ENCODE measurements at places on chromosomes 3 and 15.

- no peak for DNase-seq
Observed at GRCh38 chr3:157373783-157374182, 62.9 kb upstream of the PTX3 start.

- no peak for DNase-seq
Observed at GRCh38 chr3:146948186-146948585, 343.0 kb upstream of the PLSCR5 start.

GRCh38 chr15:65940618-65940909, 71.3 kb downstream of the RAB11A start:
- DNase-seq, result no peak

GRCh38 chr3:115187149-115187757, 40.2 kb upstream of the ZBTB20 start:
- DNase-seq, result no peak

- DNase-seq, result no peak
Observed at GRCh38 chr15:55552926-55553325, 35.2 kb downstream of the PYGO1 start.

DNA sequence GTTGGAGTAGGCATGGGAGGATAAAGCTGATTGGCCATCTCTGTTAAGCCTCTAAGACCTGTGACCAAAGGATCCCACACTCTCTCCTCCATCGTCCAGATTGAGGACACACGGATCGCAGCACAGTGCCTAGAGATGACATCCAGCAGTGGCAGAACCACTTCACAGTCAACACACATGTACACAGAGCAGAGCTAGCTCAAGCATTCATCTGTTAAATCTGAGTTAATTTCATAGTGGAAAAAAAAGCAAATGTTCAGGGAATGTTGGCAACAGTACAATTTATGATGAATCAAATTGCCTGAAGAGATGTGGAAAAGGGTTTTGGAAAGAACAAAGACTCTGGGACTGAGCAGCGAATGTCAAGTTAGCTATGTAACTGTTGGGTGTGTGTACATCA, 108.1 kb upstream of the PLAAT1 start:
- DNase-seq, result no peak

DNA sequence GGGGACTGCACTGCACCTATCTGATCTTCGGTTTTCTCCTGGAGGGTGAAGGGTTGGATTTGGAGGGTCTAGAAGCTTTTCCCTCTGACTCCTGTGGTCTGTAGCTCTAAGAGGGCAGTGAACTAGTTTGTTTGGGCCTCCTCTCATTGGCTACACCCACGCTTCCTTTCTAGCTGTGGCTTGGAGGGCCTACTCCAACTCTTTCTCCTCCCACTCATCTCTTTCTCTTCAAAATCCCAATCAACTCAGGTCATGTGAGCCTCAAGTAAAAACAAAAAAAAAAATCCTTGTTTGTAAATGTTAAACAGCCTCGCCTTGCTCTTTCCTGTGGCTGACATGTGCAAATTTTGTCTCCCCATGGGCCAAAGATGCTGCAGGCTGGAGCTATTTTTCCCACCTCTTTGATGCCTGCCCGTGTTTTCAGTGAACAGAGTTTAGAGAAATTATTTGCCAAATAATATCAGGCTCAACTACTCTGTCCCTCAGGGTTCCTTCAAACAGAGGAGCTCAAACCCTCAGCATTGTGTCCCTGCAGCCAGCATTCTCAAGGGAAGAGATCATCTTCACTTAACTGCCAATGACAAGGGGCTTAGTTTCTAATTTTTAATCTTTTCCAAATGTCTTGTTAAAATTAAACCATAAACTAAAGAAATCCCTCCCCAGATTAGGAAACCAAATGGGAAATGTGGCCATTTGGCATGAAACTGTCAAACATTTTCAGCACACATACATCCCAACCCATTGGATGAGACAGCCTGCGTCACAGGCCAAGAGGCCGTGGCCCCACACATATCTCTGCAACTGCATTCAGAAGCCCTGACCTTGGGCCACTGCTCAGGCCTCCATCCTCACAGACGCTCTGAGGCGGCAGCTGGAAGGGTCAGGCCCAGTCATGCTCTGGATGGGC, 114.8 kb upstream of the THBS1 start:
- DNase-seq, result no peak

GRCh38 chr3:189027626-189028155, 144.1 kb upstream of the TPRG1 start:
- DNase-seq, result no peak

DNA sequence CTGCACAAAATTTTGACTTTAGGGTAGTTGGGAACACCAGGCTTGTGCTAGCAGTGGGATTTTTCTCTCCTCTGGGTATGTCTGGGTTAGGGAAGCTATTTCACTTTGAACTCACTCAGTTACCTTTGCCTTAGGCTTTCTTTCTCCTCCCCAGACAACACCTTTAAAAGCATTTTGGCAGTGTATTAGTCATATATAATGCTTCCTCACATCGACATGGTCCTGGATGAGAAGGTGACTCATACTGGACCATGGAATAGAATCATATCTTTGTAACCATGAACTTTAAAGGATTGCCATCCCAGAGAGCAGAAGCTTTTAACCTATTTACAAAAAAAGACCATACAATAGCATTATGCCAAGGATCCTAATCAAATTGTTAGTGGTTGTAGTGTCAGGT, 2.7 kb downstream of the RYR3 start:
- DNase-seq, result no peak
